Stimulated activated CD8-positive, alpha-beta memory T cell treated with anti-CD3 and anti-CD28 coated beads, Interleukin-12 subunit alpha, Interleukin-12 subunit beta, amount 100 ng/mL, for 4 hours (primary cell): ENCODE measurements at places on chromosomes 16 and 17.

DNA sequence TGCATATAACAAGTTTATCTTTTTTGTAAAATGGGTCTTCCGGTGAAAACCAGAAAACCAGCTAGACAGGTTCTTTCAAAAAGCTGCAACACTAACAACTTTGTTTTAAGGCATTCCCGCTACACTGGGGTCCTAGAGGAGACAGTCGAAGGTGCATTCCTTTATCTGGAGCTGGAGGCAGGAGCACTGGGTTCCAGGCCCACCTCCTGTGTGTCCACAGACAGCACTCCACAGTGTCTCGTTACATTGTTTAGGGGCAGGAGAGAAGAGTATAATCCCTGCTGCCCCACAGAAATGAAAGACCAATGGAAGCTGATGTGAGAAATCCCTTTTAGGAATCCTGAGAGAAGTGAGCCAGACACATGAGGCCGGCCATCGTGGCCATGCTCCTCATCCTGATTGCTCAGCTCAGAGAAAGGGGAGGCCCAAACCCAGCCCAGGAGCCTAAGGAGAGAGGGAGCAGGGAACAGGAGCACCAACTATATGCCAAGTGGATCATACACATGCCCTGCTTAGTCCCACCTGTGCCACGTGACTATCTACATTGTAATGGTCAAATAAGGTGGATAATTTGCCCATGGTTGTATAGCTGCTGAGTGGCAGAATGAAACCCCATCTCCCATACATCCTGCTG is 59.5 kb downstream of the CCDC182 start:
- no peak for DNase-seq

DNA sequence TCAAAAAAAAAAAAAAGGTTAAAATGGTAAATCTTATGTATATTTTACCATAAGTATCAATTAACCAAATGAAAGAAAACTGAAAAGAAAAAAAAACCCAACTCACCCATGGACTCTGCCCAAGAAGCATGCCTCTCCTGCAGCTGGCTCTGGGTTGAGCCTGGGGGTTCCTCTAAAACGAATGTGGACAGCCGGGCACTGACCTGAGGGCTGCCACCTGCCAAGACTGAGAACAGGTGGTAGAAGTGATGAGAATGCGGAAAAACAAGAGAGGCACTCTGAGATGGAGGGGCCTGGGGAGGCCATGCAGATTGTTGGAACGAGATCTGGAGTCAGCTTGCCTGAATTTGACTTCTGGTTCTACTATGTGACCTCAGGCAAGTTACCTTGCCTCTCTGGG is 85.5 kb upstream of the MSI2 start:
- DNase-seq = no peak

DNA sequence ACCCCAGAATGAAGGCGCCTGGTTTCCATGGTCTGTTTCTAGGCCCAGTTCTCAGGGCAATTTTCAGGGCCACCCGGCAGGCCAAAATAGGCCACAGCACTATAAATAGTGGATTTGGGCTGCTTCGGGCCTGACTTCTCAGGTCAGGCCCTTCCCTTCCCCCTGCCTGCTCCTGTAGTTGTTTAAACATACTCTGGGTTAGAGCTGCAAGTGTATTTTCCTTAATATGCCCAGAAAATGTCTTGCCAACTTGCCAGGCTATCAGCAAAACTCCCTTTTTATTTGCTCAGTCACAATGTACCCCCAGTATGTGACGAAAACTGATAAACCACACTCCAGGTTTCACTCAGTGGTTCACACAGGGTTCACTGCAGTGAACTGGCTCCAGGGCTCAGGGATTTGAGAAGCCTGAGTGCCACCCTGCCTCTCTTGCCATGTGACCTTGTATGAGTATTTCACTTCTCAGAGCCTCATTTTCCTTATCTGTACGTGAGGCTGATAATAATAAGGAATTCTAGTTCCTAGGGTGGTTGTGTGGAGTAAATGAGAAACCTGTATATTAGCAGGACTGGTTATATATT is 76.5 kb downstream of the GPRC5B start:
- no peak for DNase-seq

- DNase-seq = no peak
Observed at GRCh38 chr17:4180791-4181190, 37.8 kb downstream of the CYB5D2 start.

DNA sequence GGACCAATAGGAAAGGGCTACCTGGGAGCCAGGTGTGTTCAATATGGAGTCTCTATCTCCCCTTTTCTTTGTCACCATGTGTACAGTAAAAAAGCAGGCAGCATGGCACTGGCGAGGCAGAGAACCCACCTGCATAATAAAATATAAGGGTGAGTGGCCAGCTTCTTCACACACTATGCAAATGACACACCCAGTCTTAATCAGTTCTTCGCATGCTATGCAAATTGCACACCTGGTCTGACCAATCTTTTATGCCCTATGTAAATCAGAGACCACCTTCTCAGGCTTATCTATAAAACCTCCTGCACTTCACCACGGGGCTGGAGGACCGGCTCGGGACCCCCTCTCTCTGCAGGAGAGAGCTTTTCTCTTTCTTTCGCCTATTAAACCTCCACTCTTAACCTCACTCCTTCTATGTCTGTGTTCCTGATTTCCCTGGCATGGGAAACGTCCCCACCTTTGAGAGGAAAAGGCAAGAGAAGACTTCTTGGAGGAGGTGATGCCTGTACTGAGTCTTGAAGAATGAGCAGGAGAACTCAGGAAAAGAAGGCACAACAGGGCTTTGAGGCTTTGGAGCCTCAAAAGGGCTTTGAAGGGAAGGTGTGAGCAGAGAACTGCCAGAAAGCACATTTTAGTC is 502.1 kb downstream of the GRIN2A start:
- DNase-seq = no peak

DNA sequence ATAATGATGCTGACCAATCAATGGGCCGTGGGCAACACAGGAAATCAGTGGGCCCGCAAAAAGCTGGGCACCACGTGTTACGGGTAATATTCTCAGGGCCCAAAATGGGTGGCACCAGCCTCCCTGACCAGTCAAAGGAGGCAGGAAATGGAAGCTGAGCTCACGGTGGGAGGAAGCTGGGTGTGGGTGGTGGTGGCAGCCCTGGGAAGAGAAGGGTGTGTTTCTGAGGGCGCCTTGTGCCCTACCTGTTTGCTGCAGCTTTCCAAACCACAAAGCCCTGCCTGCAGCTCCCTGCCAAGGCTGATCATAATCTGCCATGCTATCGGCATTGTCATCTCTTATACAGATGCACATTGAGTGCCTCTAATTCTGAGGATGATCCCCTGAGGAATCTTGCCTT is 457.9 kb downstream of the SLC39A11 start:
- DNase-seq = no peak

DNA sequence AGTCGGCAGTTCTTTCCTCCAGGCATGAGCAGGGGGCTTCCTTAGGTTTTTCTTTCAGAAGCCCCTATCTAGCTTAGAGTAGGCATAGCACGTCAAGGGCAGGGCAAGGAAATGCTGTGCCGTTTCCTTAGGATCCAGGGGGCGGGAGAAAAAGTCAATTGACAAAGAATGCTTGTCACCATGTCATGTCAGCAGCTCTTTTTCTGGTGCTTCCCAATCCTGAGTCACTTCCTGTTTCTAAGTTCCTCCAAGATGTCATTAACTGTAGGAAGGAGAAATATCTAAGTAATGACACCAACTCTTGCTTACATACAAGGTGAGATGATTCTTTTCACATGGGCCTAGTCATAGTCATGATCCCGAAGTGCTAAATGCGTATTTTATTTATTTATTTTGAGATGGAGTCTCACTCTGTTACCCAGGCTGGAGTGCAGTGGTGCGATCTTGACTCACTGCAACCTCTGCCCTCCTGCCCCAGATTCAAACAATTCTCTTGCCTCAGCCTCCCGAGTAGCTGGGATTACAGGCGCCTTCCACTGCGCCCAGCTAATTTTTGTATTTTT is 35.2 kb downstream of the GJC1 start:
- no peak for DNase-seq

GRCh38 chr16:70694868-70695218 is 9.0 kb upstream of the MTSS2 start:
- DNase-seq = no peak

GRCh38 chr17:4023220-4023619 is 59.0 kb upstream of the ATP2A3 start:
- no peak for DNase-seq

DNA sequence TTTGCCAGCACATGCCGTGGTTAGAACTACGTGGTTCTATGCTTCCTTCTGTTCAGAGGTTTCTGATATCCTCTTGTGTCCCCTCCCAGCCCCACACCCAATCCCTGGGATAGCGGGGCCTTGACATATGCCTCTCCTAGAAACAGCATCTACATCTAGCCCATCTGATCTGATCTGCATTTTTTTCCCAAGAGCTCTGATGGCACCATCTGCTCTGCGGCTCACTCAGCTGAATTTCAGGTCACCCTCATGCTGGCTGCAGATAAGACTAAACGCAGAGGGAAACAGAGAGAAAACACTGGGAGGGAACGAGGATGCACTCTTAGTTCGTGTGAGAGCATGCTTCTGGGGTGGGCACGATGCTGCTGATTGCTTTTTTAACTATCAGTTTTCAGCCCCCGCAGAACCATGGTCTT is 10.7 kb downstream of the WIPI1 start:
- DNase-seq = no peak

DNA sequence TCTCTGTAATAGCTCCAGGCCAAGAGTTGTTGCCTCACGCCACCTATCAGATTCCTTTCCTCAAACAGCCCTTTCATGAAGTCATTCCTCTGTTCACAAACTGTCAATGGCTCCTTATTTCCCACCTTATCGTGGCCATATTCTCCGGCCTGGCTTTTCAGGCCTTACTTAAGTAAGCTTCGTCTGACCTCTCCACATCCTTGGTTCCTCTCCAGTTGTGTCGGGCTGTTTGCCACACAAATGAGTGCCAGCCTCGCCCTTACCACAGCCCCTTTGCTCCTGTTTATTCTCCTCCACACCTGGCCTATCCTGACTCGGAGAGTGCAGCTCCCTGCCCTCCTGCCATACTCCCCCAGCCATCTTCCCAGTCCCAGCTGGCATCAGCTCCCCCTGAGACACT is 2.0 kb downstream of the TP53I13 start:
- no peak for DNase-seq

DNA sequence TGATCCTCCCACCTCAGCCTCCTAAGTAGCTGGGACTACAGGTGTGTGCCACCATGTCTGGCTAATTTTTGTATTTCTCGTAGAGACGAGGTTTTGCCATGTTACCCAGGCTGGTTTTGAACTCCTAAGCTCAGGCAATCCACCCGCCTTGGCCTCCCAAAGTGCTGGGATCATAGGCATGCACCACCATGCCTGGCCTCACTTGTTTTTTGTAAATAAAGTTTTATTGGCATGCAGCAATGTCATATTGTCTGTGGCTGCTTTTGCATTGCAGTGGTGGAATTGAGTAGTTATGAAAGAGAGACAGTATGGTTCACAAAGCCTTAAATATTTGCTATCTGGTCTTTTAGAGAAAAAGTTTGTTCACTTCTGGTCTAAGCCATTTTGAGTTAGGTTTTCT is 124.7 kb downstream of the PRKCA start:
- no peak for DNase-seq

DNA sequence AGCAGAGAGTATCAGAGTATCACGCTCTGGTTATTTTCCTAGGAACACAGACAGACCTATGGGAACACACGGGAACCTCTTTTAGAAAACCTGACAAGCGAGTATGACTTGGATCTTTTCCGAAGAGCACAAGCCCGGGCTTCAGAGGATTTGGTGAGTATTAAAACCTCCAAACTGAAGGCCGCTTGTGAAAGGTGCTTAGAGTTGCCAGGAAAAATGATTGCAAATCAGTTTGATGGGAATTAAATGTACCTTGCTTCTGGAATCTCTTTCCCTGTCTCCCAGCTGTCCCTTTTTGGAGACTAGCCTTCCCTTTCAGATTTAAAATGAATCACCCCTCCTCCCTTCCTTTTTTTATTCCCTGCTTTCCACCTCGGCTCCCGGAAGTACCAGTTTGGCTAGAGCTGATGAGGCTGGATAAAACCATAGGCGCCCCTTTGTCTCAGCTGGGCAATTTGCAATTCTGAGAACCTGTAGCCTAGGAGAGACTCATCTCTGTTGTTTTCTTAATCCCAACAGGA is 27.3 kb downstream of the KAT7 start:
- no peak for DNase-seq

- DNase-seq = no peak
Observed at GRCh38 chr17:62950067-62950466, 16.0 kb upstream of the TANC2 start.

- DNase-seq = no peak
Observed at GRCh38 chr16:47734081-47734857, 273.1 kb downstream of the PHKB start.

- no peak for DNase-seq
Observed at GRCh38 chr17:80262775-80263244, 2.2 kb downstream of the RNF213 start.

DNA sequence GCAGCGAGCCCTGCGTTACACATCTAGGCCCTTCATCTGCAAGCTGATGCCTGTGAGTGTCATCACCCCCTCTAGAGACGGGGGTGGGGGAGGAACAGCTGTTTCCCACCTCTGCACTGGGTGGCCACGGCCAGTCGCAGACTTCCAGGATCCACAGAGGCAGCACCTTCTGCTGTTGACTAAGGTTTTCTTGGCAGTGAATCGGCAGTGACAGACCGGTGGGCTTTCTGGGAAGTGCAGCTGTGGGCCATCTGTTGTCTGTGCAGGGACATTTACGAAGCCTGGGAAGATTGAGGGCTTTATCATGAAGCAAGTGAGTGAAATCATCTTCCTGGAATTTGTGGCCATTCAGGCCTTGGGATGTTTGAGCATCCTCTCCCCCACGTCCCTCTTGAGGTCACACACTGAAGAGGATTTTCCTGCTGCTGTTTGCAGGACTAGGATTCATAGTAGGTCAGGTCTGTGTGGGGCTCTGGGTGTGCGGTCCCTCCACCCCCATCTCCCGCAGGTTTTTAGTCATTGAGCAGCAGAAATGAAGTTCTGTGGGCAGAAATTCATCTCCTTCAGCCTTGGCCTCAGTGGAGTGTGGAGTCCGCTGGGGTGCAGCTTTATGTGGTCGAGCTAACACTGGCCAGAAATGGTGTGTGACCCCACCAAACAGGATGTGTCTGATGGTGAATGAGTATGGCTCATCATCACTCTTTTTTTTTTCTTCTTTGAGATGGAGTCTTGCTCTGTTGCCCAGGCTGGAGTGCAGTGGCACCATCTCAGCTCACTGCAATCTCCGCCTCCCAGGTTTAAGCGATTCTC is 12.0 kb downstream of the PGS1 start:
- DNase-seq = no peak

GRCh38 chr17:46818929-46819859 is 702 bp upstream of the WNT3 start:
- no peak for DNase-seq

DNA sequence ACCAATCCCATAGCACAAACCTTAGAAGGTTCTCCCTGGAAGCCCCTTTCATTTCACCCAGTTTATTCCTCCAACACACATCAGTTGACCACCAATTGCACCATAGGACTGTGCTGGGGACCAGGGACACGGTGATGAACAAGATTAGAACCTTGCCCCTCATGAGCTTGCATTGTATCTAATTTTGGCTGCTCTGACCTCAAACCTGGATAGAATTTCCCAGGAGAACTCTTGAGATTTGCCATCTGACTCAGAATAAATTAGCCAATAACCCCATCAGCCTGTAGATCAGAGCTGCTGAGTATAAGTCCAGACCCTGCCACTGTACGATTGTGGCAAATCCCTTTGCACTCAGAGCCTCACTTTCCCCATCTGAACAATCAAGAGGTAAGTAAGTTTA is 52.1 kb downstream of the CDH11 start:
- no peak for DNase-seq

- no peak for DNase-seq
Observed at GRCh38 chr17:82400206-82400605, 17.9 kb upstream of the HEXD start.

- DNase-seq = no peak
Observed at GRCh38 chr17:38571833-38572668, 33.7 kb downstream of the SRCIN1 start.

GRCh38 chr17:19753051-19753509 is 5.0 kb upstream of the ALDH3A1 start:
- DNase-seq = no peak
